ENCODE measurements at places on chromosomes 6 and 20. TPM values are rescaled to one million over a fixed set of nuclear protein-coding genes. Genes with fewer than 3 reads are reported as not detected.
A peak's percentile ranks its signal among the peaks of the same experiment; 100 is the strongest.

DNA sequence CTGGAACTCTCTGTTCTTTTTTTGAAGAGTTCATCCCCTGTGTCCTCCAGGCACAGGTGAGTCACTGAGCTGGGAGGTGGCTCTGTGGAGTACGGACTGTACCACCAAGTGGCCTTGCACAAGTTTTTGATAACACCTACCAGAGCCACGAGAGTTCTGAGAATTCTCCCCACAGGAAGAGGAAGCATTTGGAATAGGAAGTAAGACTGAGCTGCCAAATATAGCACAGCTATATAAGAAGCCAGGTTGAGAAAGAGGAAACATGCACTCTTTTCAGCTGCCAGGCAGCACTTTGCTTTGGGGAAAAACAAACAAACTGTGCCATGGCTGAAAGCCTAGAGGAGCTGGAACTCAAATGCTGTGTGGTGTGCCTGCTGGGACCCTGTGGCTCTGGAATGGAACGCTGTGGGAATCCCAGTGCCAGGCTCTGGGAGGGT is 70.8 kb upstream of the RIPOR2 start:
- peak; percentile 31 for DNase-seq

- no peak for DNase-seq
These were observed 139.7 kb downstream of the CDC5L start for GRCh38 chr6:44527181-44527580.

GRCh38 chr6:53426667-53427270 is 78.0 kb upstream of the ELOVL5 start:
- DNase-seq: no peak

GRCh38 chr20:63491078-63491477 is 7.8 kb downstream of the EEF1A2 start:
- peak; percentile 37 for DNase-seq

The ATP6V1G2 gene
- 3.8 TPM for total RNA-seq

The PARD6B gene
- total RNA-seq: 3.3 TPM

- DNase-seq: no peak
These were observed 13.8 kb downstream of the PHACTR3 start for GRCh38 chr20:59618131-59618530.

DNA sequence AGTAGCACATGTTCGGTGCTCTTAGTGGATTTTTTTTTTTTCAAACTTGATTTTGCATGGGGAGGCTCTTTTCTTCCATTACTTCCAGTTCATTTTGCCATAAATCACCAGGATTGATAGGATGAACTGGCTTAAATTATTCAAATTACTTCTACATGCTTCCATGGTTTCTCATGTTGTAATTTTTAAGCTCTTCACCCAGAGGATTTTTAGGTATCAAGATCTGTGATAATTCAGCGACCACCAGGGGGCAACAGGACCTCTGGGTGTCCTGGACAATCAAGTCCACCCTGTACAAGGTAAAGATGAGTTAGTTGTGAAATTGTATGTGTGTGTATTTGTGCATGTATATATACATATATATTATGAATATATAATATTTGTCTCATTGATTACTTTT is 4.2 kb upstream of the EPHA7 start:
- DNase-seq: peak; percentile 18

DNA sequence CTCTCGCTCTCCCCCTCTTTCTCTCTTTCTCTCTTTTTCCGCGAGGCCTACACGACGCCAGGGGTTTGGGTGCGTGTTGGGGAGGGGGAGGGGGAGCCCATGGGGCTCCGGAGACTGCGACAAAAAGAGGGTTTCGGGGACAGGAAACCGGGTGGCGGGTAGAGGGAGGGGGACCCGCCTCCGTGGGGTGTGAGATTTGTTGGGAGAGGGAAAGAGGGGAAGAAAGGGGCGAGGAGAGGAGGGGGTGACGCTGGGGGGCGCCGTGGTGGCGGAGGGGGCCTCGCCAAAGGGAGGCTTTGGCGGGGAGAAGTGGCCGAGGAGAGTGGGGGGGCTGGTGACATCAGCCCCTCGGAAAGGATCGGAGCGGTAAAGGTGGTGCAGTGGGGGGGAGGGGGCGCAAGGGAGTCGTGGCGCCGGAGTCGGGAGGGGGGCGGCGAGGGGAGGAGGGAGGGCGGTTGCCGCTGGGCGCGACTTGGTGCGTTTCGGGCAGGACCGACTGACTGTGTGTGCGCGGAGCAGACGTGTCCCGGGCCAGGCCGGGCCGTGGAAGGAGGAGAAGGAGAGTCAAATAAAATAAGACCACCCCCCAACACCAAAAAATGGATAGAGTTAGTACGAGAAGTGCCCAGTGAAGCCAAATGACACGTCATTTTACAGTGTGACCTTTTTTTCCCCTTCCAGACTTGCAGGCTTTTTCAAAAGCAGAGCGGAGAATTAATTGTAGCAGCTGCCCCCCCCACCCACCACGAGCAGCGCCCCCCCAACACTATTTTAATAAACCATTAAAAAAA is 39.8 kb downstream of the GNAS start:
- peak; percentile 92 for DNase-seq

The HEY2 gene
- 4.6 TPM for total RNA-seq

GRCh38 chr6:113873043-113873667 is 16.0 kb downstream of the MARCKS start:
- peak; percentile 47 for DNase-seq

DNA sequence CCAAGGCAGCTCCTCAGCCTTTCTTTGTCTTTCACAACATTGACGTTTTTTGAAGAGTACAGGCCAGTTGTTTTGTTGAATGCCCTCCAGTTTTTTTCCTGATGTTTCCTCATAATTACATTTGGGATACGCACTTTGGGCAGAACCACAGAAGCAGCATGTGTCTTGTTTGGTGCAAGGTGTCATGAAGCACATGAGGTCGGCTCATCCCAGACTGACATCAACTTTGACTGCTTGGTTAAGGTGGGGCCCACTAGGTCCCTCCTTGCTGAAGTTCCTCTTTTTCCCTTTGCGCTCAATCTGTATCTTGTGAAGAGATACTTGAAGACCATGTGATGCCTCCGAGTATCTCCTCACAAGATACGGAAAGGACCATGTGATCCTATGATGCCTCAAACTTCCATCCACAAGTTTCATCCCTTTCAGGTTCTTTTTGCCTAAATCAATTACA is 10.5 kb downstream of the SNAI1 start:
- DNase-seq: no peak

DNA sequence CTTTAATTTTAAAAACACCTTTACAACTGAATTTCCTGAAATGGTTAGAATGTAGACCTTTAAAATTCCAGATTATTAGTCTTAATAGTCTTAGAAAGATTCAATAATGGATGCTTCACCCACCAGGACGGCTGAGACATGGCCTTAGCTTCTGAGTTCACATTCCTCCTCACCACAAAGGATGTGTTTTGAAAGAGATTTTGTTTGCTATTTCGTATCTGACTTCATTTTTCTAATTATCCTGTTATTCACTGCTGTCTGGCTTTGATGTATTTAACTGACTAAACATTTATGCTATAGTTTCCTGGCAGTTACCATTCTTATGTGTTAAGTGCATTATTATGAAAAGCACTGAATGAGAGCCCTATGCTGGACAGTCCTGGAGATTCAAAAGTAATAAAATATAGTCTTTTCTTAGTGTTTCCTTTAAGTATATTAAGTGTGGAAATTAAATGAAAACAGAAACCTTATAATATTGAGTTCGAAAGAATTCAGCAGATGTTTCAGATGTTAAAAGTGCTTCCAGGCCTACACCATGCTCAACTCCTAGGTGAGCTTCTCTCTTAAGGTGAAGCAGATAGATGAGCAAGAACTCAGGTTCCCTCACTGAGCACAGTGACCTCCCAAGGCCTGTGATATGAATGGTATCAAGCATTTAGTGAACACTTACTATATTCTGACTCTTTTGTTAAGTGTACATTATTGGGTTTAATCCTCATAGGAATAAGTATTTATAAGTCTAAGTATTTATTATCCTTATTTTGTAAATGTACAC is 40.3 kb downstream of the MAP3K4 start:
- no peak for DNase-seq

- DNase-seq: no peak
These were observed 111.9 kb upstream of the FLRT3 start for GRCh38 chr20:14449323-14449722.

DNA sequence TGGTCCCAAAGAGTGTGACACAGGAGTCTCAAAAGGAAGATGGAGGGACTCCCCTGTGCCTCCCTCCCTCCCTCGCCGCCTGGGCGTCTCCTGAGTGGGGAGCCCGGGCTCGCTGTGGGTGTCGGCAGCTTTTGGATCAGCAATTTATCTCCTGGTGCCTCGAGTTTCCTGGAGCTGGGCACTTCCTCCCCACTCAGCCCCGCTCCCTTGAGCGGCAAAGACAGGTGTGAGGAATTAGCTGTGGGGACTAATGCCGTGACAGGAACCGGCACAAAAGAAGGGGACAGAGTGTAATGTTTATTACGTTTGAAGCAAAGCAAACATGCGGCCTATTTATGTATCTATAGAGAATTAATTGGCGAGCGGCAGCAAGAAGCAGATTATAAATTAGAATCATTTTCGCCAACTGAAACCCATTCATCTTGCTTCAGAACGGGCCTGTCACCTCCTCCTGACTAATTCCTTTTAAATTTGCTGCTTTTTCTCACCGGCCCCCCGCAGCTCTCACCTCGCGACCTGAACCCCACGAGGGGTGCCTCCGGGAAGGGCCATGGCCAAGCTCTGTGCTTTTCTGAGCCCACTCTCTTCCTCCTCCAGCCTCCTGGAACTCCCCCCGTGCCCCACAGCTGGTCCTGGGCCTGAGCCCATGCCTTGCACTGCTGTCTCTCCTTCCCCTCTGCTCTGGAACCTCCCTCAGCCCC is 8.8 kb upstream of the CDH22 start:
- no peak for DNase-seq

DNA sequence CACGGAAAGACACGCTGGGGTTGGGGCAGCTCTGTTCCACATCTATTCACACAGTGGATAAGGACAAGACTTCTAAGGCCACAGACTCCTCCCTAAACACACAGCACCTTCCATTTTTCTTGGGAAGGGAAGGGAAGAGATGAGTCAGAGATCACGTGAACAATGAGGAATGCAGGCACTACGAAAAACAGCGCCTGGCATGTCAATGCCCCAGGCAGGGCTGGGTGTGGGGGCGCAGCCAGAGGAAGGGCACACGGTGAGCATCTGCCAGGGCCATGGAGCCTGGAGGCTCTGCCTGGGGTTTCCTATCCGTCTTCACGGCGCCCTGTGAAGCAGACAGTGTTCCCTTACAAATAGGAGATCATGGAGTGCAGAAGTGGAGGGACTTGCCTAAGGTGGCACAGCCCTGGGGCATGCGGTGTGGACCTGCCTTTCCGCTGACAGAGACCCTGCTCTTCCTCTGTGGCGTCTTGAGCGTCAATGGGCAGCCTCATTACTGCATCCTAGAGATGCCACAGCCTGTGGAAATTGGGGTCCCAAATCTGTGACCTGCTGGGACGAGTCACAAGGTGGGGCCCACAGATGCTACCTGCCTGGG is 15.4 kb downstream of the UNC93A start:
- DNase-seq: no peak

The C20orf144 gene
- not detected for total RNA-seq

The RWDD2A gene
- total RNA-seq: 6.0 TPM

DNA sequence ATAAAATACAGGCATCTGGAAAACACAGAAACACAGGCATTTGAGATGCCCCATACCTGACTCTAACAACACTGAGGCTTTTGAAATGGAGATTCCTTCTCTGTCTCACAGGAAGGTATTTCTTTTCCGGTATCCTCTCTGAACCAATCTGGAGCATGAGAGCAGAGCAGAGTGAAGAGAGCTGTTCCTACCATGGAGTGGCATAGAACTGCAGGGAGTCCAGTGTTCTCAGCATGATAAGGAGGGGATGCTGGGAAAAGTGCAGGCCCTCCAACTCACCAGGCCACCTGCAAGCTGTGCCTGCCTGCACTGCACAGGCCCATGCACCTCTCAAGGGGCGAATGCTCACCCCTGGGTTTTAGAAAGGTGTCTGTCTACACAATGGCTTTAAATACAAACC is 89.2 kb downstream of the FOXA2 start:
- DNase-seq: no peak

The ENPP4 gene
- total RNA-seq: 25.8 TPM

The COQ3 gene
- 22.5 TPM for total RNA-seq

DNA sequence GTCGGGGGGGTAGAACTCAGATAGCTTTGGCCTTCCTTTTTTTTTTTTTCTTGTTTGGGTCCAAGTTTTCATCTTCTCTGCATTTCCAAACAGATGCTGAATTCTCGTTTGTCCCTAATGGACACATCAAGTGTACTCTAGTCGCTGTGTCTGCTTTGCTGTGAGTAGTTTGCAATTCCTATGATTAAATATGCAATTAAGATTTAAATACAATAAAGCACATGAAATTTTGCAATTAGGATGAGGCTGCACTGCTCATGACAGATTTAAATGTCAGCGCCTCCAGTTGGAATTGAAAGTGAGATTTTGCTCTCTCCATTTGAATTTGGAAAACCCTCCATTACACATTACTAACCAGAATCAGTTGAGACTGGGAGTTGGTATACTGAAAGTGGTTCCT is 70.4 kb downstream of the PFDN4 start:
- DNase-seq: no peak

GRCh38 chr6:9399916-9400315 is 964.6 kb upstream of the SLC35B3 start:
- DNase-seq: no peak
